Activated B cell treated with CpG ODN at 0.5 μM for 24 hours (primary cell): ENCODE measurements at places on chromosomes 6 and 20.

DNA sequence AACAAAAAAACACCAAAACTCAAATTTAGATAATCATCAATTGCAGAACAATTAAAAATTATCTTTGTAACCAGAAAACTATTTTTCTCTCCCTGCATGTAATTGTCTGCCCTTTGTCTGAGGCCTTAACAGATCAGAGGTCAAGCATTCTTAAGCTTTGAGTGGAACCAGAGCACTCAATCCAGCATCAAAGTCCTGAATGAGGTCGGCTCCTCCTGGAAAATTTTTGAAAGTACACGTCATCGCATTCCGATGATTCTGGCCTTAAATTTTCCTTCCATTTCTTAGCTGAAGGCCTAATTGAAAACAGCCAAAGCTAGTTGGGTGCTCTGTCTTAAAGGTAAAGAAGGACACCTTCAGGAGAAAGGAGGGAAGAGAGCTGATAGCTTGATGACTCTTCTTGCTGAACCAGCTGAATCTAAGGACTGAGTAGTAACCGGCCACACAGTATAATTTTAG, 510.2 kb upstream of the SULF2 start:
- DNase-seq, result no peak

DNA sequence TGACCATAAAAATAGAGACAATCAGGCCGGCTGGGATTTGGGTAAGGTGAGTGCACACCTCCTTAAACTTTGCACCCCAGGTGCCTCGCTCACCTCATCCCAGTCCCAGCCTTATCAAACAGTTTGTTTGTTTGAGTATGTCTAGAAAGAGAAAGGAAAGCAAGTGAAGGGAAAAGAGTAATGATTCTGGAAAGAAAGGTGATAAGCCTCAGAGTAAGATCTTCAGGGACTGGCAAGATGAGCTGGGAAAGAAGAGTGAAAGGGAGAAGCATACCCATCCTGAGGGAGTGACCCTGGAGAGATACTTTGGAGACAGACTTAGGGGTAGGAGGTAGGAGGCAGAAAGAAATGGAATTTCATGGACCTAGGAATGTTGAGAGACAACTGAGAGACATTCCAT, 1.7 kb downstream of the TAP2 start:
- no peak for DNase-seq

- no peak for DNase-seq
Observed at GRCh38 chr6:106901062-106901461, 73.5 kb downstream of the CD24 start.

DNA sequence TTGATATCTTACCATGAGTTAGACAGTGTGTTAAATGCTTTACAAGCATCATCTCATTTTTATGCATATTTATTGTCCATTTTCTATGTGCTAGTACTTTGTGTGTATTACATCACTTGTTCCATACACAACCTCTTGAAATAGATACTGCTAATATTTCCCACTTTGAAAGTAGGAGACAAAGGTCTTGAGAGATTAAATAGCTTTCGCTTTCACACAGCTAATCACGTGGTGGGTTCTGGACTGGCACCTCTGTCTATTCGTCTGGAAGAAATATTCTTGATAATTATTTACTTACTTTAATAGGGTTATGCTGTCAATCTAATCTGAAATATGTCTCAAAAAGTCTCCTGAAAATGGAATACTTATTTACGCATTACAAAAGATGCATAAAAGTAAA, 30.2 kb downstream of the EPHA7 start:
- DNase-seq, result no peak

- no peak for DNase-seq
Observed at GRCh38 chr6:8299034-8299433, 136.3 kb downstream of the SLC35B3 start.

- no peak for DNase-seq
Observed at GRCh38 chr6:170102038-170102437, 188.8 kb downstream of the DLL1 start.

DNA sequence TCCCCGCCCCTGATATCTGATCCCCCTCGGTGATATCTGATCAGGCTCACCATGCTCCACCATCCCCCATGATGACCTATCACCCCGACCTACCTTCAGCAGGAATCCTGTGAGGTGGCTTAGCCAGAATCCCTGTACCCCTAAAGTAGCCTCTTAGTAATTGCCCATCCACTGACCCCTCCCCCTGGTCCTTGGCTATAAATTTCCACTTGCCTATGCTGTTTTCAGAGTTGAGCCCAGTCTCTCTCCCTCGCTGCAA, 177.5 kb upstream of the GGTLC1 start:
- DNase-seq, result no peak

DNA sequence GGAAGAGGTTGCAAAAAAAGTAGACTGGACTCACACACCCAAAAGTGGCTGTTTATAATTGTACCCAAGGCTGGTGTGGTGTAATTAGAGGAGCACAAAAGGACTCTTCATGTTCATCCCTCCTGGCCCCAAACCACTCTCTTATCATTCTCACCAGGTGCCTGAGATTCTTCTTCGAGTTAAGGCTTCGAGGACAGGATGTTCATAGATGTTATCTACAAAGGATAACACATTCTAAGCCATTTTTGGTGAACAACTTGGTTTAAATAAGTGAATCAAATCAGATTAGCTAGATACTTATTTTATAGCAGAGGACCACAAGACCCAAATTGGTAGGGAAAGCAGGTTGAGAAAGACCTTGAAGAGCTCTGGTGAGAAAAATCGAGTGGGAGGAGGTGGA, 73.1 kb upstream of the SUPT3H start:
- no peak for DNase-seq

DNA sequence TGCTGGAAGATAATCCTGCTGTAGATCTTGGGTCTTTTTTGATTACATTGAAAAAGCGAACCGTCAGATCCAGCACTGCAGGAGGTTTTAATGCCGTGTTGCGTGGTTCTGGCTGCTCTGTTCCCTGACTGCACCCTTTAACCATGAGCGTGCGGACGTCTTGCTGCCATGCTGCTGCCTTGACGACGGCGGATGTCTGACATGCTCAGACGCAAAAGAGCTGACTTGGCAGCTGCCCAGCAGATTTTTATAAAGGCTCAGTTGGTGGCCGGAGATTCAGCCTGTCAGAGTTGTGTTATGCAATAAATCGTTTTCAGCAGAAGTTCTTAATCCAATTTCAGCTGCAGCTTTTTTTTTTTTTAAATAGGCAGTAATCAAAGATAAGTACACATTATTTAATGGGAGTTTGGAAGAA, 119.4 kb downstream of the JARID2 start:
- DNase-seq, result no peak

GRCh38 chr6:144413418-144413817, 128.3 kb downstream of the UTRN start:
- no peak for DNase-seq

DNA sequence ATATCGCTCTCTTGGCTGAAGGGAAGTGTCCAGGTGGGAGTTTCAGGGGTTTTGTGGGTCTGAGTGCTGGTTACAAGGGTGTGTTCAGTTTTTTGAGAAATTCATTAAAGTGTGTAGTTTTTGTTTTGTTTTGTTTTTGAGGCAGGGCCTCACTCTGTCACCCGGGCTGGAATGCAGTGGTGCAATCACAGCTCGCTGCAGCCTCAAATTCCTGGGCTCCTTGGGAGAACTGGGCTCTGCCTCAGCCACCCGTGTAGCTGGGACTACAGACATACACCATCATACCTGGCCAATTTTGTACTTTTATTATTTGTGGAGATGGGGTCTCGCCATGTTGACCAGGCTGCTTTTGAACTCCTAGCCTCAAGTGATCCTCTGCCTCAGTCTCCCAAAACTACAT, 51.2 kb upstream of the RALGAPA2 start:
- no peak for DNase-seq

GRCh38 chr6:82260997-82261732, 13.6 kb upstream of the IBTK start:
- DNase-seq, result no peak

- DNase-seq, result no peak
Observed at GRCh38 chr6:91482498-91482897, 895.6 kb upstream of the MAP3K7 start.

DNA sequence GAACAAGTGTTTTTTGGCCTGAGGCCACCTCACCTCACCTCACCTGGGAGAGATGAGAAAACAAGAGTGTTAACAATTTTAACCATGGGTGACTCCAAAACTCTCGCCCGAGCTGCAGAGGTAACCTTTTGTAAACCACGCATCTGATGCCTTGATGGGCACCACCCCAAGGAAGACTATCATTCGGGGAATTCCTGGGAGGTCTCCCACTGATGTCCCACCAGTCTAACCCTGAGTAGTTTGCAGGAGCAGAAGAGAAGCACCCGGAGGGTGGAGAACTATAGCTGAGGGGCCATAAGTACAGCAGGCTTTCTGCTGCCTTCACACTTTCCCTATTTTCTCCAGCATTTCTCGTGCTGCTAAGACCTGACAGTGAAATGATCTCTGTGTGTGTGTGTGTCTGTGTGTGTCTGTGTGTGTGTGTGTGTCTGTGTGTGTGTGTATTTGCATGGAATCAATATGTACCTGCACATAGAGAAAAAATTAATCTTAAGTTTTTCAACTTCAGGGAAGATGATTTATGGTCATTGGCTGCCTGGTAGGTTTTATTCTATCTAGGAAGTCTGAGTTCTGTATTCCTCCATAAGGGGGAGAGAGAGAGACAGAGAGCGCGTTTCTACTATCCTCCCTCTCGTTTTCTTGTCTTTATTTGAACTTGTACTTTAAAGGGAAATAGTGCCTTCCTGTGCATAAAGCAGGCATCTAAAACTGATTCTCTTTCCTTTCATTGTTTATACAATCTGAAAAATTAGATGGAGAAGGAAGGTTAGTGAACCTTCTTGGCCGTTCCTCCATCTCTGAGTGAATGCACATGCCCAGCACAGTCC, 75.8 kb downstream of the CAP2 start:
- DNase-seq, result no peak

GRCh38 chr6:56816370-56816769, 138.5 kb upstream of the BEND6 start:
- DNase-seq, result no peak

GRCh38 chr20:47603260-47603659, 101.6 kb downstream of the NCOA3 start:
- no peak for DNase-seq

- DNase-seq, result no peak
Observed at GRCh38 chr6:134599079-134599478, 281.2 kb upstream of the SGK1 start.
